ENCODE measurements at places on chromosomes 16 and 17. TPM values are rescaled to one million over a fixed set of nuclear protein-coding genes. Genes with fewer than 3 reads are reported as not detected.

Gene OR4D1
- not detected for total RNA-seq

Gene TMC7
- total RNA-seq: not detected

Gene ACSM2A
- total RNA-seq: not detected

Gene KRT15
- not detected for total RNA-seq

Gene KIAA0753
- 28.7 TPM for total RNA-seq

DNA sequence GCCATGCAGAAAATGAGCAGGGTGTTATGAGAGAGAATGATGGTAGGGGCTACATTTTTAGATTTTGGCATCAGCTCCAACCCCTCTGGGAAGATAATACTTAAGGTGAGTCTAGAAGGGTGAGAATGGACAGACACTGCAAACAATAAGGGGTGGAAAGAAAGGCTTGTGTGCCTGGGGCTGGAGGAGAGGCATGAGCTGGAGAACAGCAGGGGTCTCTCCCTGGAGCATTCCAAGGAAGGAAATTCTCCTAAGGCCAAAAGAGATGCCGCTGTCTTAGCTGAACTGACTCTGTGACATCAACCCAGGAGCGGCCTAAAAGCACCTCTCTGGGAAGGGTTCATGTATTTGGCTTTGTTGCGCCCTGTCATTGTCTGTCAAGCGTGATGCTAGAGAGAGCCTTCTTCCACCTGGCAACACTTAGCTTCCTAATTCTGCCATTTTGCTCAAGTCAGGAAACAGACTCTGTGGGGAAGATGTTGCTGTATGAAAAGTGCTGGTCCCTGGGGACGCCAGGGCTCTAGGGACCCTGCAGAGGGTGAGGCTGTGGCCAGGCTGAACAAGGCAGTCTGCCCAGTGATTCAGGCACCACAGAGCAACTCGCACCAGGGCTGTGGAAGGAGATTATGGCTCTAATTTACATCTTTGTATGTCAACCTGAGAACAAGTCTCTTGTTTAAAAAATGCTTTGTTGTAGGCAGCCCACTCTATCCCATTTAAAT, 225.7 kb downstream of the CBLN1 start:
- no peak overlapping the region for H3K27ac ChIP-seq
- no peak overlapping the region for H3K4me3 ChIP-seq
- no peaks in the 10 kb centered on the region for H3K4me1 ChIP-seq
- no peaks in the 10 kb centered on the region for H3K36me3 ChIP-seq
- H3K27me3 ChIP-seq: no peaks in the 10 kb centered on the region
- no peak for DNase-seq

DNA sequence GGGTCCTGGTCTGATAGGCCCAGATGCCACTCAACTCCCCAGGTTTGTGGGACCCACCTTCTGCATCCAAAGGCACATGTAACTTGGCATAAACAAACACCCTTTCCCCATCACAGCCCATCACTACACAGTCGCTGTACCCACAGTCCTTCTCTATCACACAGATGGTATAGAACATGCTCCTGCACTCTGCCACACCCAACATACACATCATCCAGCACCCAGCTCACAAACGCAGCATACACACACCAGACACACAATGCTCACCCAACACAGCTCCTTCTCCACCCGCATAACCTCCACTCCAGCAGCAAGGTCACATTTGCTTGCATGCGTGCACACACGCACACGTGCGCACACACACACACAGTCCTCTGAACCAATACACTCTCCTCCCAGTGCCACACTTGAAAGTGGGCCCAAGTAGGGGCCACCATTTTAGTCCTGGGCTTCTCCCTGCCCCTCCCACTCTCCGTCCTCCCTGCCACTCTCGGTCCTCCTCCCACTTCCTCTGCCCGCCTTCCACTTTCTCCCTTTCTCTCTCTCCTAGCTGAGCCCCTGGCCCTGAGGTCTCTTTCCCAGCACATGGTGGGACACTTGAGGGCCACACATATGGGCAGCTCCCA, 8.5 kb upstream of the TMEM92 start:
- H3K27ac ChIP-seq: no peak overlapping the region
- no peaks in the 10 kb centered on the region for H3K4me1 ChIP-seq
- H3K4me3 ChIP-seq: no peak overlapping the region
- DNase-seq: no peak

GRCh38 chr16:17544785-17545184, 74.0 kb upstream of the XYLT1 start:
- no peak overlapping the region for H3K4me3 ChIP-seq
- no peaks in the 10 kb centered on the region for H3K36me3 ChIP-seq
- H3K27ac ChIP-seq: no peak overlapping the region
- no peaks in the 10 kb centered on the region for H3K27me3 ChIP-seq

- DNase-seq: no peak
- no peak overlapping the region for H3K27ac ChIP-seq
- H3K27me3 ChIP-seq: no peaks in the 10 kb centered on the region
- no peaks in the 10 kb centered on the region for H3K4me1 ChIP-seq
- H3K4me3 ChIP-seq: no peak overlapping the region
- H3K36me3 ChIP-seq: no peaks in the 10 kb centered on the region
Measured at GRCh38 chr17:40686192-40686591, 17.4 kb downstream of the KRT24 start.

GRCh38 chr16:13108126-13108525, 206.7 kb downstream of the SHISA9 start:
- H3K4me1 ChIP-seq: no peaks in the 10 kb centered on the region
- no peaks in the 10 kb centered on the region for H3K36me3 ChIP-seq
- no peaks in the 10 kb centered on the region for H3K27me3 ChIP-seq
- H3K4me3 ChIP-seq: no peak overlapping the region
- no peak for DNase-seq

GRCh38 chr17:16889088-16889465, 82.8 kb downstream of the TNFRSF13B start:
- no peaks in the 10 kb centered on the region for H3K4me1 ChIP-seq
- H3K4me3 ChIP-seq: no peak overlapping the region
- no peak for DNase-seq
- H3K27me3 ChIP-seq: no peaks in the 10 kb centered on the region
- no peaks in the 10 kb centered on the region for H3K36me3 ChIP-seq
- H3K27ac ChIP-seq: no peak overlapping the region

GRCh38 chr17:66580184-66580955, 254.5 kb upstream of the CACNG5 start:
- DNase-seq: no peak
- no peaks in the 10 kb centered on the region for H3K36me3 ChIP-seq
- H3K27me3 ChIP-seq: no peaks in the 10 kb centered on the region
- H3K27ac ChIP-seq: no peak overlapping the region
- no peaks in the 10 kb centered on the region for H3K4me1 ChIP-seq
- no peak overlapping the region for H3K4me3 ChIP-seq

DNA sequence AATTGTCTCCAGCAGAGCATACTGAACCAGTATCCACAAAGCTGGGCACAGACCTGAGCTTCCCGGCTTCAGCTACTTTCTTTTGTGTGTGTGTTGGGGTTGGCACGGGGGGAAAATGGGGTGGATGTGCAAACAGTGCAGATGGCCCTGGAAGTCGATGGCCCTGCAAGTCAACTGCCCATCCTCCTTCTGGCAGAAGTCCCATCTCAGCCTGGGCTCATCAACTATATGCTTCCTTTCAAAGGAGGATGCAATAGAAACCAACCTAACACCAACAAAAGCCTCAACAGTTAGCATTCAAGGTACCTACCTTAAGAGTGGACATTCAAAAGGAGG, 55.7 kb downstream of the SOX9 start:
- no peak for DNase-seq
- H3K27ac ChIP-seq: no peak overlapping the region
- no peak overlapping the region for H3K4me3 ChIP-seq
- no peaks in the 10 kb centered on the region for H3K4me1 ChIP-seq
- H3K36me3 ChIP-seq: no peaks in the 10 kb centered on the region

DNA sequence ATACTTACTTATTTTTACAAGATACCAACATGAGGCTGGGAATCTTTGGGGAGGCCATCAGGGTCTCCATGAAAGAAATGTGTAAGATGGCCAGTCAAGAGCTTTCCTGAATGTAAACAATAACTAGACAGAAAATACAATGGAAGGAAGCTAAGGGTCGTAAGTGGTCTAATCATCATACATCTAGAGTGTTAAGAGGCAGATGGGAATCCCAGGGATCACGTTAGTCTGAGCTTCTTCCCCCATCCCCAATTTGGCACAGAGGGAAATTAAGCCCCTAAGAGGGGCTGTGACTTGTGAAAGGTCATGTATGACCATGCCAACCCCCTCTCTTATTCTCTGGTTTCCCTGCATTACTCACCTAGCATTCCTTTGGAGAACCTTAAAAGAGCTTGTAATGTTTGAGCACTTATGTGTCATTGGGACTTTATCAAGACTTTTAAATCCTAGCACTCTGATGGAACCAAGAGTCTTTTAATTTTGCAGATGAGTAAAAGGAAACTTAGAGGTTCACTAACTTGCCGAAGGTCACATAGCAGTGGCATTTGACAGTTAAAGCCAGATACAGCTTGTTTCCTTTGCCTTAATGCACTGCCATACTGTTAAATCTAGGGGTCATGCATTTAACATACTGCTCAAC, 46.1 kb downstream of the DCUN1D3 start:
- no peaks in the 10 kb centered on the region for H3K36me3 ChIP-seq
- DNase-seq: no peak
- no peaks in the 10 kb centered on the region for H3K4me1 ChIP-seq
- H3K4me3 ChIP-seq: no peak overlapping the region
- no peaks in the 10 kb centered on the region for H3K27me3 ChIP-seq

GRCh38 chr17:80267391-80267790, 6.7 kb downstream of the RNF213 start:
- H3K27ac ChIP-seq: no peak overlapping the region
- no peaks in the 10 kb centered on the region for H3K27me3 ChIP-seq
- H3K4me3 ChIP-seq: no peak overlapping the region
- peaks cover 3% of the 10 kb centered on the region for H3K36me3 ChIP-seq

DNA sequence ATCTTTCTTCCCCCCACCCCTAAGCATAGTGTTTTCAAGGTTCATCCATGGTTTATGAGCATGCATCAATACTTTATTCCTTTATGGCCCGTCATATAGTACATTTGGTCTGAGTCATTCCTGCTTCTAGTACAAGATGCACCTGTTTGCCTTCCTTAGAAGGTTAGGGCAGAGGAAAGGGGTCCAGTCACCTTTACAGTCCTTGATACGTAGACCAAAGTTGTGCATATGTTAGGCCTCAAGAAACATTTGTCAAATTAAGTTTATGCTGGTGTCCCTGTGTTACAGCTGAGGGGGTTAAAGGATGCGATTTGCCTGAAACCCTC, 1.4 kb downstream of the CYB5D2 start:
- no peaks in the 10 kb centered on the region for H3K27me3 ChIP-seq
- peaks cover 22% of the 10 kb centered on the region for H3K4me1 ChIP-seq
- DNase-seq: no peak
- peaks cover 10% of the 10 kb centered on the region for H3K36me3 ChIP-seq

- DNase-seq: no peak
- H3K27me3 ChIP-seq: no peaks in the 10 kb centered on the region
- no peak overlapping the region for H3K4me3 ChIP-seq
- no peaks in the 10 kb centered on the region for H3K4me1 ChIP-seq
- H3K27ac ChIP-seq: no peak overlapping the region
- no peaks in the 10 kb centered on the region for H3K36me3 ChIP-seq
Measured at GRCh38 chr17:31825961-31826691, 32.9 kb downstream of the COPRS start.

GRCh38 chr16:53334581-53334980, 99.7 kb upstream of the RBL2 start:
- DNase-seq: no peak
- no peak overlapping the region for H3K4me3 ChIP-seq
- H3K27me3 ChIP-seq: no peaks in the 10 kb centered on the region
- no peaks in the 10 kb centered on the region for H3K4me1 ChIP-seq

DNA sequence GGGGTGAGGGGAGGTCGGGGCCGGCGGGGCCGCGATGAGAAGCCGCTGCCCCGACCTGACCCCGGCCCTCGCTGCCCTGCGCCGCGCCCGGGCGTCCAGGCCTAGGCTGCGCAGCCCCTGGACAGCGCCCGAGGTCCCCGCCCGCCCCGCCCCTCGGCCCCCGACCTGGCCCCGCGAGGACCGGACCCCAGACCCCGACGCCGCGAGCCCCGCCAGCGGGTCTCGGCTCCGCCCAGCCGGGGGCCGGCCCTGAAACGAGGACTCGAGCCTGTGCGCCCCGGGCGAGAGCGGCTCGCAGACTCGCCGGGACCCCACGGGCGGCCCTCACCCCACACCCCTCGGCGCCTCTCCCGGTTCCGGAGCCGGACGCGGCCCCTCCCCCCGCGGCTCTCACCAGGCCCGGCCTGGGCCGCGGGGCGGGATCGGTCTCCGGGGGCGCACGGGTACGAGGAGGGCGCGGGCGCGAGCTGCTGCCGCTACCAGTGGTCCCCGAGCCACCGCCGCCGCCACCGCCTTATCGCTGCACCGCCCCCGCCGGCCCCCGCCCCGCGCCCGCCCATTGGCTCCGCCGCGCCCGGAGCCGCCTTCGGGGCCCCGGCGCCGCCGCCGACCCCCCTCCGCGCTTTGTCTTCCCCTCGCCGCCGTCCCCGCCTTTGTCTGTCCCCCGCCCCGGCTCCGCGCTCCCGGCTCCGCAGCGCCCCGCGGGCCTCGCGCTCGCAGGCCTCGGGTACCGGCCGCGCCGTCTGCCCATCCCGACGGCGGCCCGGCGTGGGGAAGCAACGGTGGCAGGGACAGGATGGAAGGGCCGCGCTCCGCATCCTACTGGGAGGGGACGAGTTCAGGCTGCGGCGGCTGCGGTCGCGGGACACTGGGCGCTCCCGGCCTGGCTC, at the start of gene LIMD2:
TSS of gene LIMD2 (minus strand) at position 488 of the 890 bp plus-strand sequence. CDS start 827 bp downstream, outside the sequence.
- peak within 1 kb of the TSS; percentile 82 for H3K27ac ChIP-seq
- peaks cover 48% of the 10 kb centered on the region for H3K36me3 ChIP-seq
- DNase-seq: peak; percentile 90
- H3K4me1 ChIP-seq: peaks cover 67% of the 10 kb centered on the region

DNA sequence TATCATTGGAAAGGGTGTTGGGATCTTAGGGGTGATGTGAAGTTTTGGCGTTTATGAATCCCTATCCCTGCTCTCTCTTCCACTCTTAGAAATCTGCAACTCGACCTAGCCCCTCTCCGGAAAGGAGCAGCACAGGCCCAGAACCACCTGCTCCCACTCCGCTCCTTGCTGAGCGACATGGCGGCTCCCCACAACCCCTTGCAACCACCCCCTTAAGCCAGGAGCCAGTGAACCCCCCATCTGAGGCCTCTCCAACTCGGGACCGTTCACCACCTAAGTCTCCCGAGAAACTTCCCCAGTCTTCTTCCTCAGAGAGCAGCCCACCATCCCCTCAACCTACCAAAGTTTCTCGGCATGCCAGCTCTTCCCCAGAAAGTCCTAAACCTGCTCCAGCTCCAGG, 9.0 kb downstream of the SRRM2 start:
- H3K27ac ChIP-seq: no peak overlapping the region
- H3K36me3 ChIP-seq: peaks cover 7% of the 10 kb centered on the region
- DNase-seq: no peak
- H3K4me3 ChIP-seq: no peak overlapping the region
- peaks cover 1% of the 10 kb centered on the region for H3K4me1 ChIP-seq
